ENCODE measurements at places on chromosomes 6 and 20. TPM values are rescaled to one million over a fixed set of nuclear protein-coding genes. Genes with fewer than 3 reads are reported as not detected.

CAGE1 gene
- total RNA-seq, result not detected

DPPA5 gene
- total RNA-seq, result not detected

COL21A1 gene
- total RNA-seq, result 1.0 TPM

C6orf15 gene
- not detected for total RNA-seq

DNA sequence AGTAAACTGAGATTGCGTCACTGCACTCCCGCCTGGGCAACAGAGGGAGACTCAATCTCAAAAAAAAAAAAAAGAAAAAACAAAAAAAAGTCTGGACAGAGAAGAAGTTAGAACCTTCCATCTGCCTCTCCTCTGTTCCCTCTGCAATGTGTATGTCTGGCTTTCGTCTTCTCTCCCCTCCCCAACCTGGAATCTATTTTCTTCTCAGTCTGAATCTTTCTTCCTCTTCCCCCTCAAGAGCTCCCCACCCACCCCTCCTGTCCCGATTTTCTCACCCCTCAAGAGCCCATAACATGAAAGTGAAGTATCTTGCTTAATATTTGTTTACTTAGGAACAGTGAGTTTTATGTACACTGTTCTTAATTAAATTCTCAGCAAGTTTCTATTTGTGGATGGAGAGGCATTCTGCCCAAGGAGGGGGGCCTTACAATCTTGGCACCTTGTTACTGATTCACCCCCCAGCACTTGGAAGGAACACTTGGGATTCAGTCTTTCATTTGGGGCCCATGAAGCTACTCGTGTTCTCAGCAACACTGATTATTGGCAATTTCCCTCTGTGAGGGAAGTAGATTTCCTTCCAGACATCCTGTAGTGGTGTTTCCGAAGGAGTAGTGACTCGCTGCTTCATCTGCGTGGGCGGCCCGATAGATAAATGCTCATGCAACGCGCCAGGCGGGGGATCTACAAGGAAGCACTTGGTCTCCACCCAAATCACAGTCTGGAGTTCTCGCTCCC is 69.3 kb upstream of the SRSF6 start:
- H3K27ac ChIP-seq, result no peak overlapping the region
- no peak for DNase-seq
- no peak overlapping the region for H3K4me3 ChIP-seq

- DNase-seq, result no peak
- no peaks in the 10 kb centered on the region for H3K27me3 ChIP-seq
- H3K4me3 ChIP-seq, result no peak overlapping the region
- no peak overlapping the region for H3K27ac ChIP-seq
- peaks cover 21% of the 10 kb centered on the region for H3K36me3 ChIP-seq
Observed at GRCh38 chr6:35587167-35587566, 74.5 kb upstream of the TULP1 start.

DNA sequence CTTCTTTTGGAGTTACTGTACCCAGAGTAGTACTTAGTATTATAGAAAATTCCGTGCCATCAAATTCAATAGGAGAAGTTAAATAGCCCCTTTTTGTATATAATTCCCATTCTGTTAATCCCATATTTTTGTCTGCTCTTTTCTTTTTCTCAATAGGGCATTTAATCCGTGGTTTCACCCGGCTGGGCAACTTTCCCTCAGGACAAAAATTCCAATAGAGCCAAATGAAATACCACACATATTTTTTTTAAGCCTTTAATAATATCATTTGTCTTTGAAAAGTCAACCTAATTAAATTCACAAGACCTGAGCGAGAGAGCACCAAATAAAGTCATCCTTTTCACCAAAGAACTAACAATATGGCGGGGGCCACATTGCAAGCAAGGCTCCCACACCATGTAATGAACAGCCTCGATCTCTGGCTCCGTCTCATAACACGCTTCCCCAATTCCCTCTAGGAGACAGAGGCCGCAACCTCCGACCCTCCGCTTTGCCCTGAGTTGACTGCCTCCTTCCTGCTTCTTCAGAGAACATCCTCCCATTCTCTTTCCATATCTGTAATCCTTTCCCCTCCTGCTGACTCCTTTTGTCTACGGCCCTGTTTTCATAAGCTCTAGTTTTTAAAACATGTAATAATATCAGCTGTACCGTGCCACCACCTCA is 13.6 kb downstream of the NHSL1 start:
- H3K27ac ChIP-seq, result peak overlapping the region; percentile 47
- no peaks in the 10 kb centered on the region for H3K27me3 ChIP-seq

- no peak overlapping the region for H3K27ac ChIP-seq
- DNase-seq, result no peak
- no peaks in the 10 kb centered on the region for H3K27me3 ChIP-seq
- H3K4me3 ChIP-seq, result no peak overlapping the region
Observed at GRCh38 chr20:3190681-3191111, 13.8 kb downstream of the DDRGK1 start.

GRCh38 chr6:53671111-53671510 is 5.6 kb upstream of the KLHL31 start:
- no peaks in the 10 kb centered on the region for H3K36me3 ChIP-seq
- H3K27me3 ChIP-seq, result no peaks in the 10 kb centered on the region
- no peak overlapping the region for H3K27ac ChIP-seq
- no peak for DNase-seq

DNA sequence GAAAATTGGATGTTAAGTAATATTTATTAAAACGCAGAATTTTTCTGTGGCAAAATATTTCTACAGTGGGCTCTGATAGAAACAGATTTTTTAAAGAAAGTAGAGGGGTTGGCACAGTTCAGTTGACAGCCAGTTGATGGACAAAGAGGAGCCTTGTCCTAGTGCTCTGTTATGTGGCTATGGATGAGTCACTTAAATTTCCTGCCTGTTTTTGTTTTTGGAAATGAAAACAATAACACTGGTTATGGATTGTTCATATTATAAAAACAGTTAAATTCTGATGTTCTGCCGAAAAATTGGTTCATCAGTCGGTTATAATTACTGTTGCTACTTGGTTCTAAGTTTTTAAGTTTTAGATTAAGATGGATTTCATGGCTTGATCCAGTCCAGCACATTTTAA is 42.8 kb downstream of the MYO6 start:
- no peaks in the 10 kb centered on the region for H3K27me3 ChIP-seq
- H3K36me3 ChIP-seq, result no peaks in the 10 kb centered on the region
- DNase-seq, result no peak
- H3K4me1 ChIP-seq, result peaks cover 4% of the 10 kb centered on the region
- H3K4me3 ChIP-seq, result no peak overlapping the region

DNA sequence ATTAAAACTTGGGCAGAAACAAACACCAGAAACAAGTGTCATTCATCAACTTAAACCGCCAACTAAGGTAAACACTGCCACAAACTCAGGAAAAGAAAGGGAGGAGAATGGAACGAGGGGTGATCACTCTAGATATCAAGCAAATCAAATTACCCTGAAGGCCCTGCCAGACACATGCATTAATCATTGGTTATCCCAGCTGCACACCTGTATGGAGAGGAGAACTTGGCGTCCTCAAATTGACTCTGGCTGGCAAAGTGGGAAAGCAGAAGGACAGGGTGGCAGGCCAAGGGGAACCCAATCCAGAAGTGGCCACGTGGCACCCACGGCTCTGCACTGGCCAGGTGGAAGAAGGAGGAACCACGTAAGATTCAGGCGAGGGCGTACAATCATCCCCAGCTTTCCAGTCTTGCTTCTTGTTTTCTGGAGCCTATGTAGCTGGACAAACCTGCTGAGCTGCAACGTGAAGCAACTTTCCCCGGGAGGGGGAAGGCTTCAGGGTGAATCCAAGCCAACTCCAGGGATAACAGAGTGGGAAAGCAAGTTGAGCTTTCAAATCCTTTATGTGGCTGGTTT is 156.2 kb upstream of the JARID2 start:
- H3K4me1 ChIP-seq, result peaks cover 3% of the 10 kb centered on the region
- no peaks in the 10 kb centered on the region for H3K27me3 ChIP-seq
- H3K27ac ChIP-seq, result no peak overlapping the region
- DNase-seq, result peak; percentile 30
- H3K36me3 ChIP-seq, result no peaks in the 10 kb centered on the region

DNA sequence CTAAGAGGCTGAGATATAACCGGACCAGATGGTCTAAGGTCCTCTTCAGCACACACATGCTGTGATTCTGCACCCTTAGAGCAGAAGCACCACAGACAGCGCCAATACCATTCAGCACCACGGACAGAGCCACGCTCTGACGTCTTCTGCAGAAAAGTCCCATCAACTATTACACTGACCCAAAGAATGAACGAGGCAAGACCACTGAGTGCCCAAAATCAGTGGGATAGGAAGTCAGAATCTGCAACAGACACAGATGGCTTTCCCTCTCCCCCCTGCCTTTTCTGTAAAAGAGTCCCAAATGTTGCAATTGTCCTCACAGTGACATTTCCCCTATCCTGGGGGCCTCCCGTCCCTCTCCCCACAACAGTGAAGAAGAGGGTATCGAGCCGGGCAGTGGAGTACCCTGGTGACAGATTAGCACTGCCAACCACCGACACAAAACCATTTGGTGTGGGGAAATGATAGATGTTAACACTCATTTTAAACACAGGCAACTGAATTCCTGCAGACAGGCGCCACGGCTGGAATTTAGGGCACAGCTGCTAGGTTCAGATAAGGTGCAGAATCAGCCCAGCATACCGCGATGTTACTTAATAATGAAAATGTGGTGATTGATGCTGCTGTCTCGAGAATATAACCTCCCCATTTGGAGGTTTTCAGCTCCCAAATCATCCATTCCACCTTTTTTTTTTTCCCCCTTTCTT is 66.6 kb upstream of the CTNNBL1 start:
- DNase-seq, result no peak
- no peaks in the 10 kb centered on the region for H3K4me1 ChIP-seq
